ENCODE measurements at places on chromosomes 3 and 15. TPM values are rescaled to one million over a fixed set of nuclear protein-coding genes. Genes with fewer than 3 reads are reported as not detected.

The PDZRN3 gene
- total RNA-seq, result 15.0 TPM

The MUC4 gene
- total RNA-seq, result not detected

The CP gene
- not detected for total RNA-seq

The NMNAT3 gene
- total RNA-seq, result 0.03 TPM

The ACSBG1 gene
- total RNA-seq, result not detected

The PATL2 gene
- total RNA-seq, result not detected

The KLHL40 gene
- not detected for total RNA-seq

The RBP2 gene
- not detected for total RNA-seq

The HGD gene
- total RNA-seq, result 0.22 TPM

The TTC14 gene
- 30.4 TPM for total RNA-seq

The SKOR1 gene
- total RNA-seq, result not detected

GRCh38 chr3:16121391-16121790, 53.1 kb upstream of the GALNT15 start:
- H3K27ac ChIP-seq, result peak overlapping the region; percentile 17
- H3K4me3 ChIP-seq, result no peak overlapping the region

DNA sequence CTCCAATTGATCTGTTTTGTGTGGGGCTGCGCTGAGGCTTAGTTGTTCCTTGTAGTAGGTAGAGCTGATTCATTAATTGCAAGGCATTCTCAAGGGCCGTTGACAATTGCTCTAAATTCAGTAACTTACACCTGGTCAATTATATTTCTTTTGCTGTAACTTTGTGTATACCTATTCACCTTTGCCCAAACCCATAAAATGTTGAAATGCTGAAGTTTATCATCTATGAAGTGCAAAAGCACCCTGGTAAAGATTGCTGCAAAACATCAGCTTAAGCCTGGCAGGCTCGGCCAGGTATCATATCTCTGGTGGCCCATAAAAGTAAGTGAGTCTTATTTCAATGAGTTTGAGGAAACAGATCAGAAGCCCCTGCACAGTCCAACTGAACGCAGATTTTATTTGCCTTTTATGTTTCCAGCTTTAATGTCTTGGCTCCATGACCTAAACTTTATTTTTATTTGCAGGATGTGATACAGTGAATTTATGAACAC, 203.6 kb upstream of the SLCO3A1 start:
- H3K4me1 ChIP-seq, result no peaks in the 10 kb centered on the region
- no peak overlapping the region for H3K27ac ChIP-seq
- H3K4me3 ChIP-seq, result no peak overlapping the region
- no peak for DNase-seq
- no peaks in the 10 kb centered on the region for H3K36me3 ChIP-seq
- peaks cover 1% of the 10 kb centered on the region for H3K27me3 ChIP-seq

- DNase-seq, result no peak
- peaks cover 9% of the 10 kb centered on the region for H3K4me1 ChIP-seq
- H3K4me3 ChIP-seq, result no peak overlapping the region
These were observed 9.2 kb upstream of the EPHA3 start for GRCh38 chr3:89098173-89098572.

GRCh38 chr15:66496951-66497501, 536 bp downstream of the SNAPC5 start:
- H3K4me1 ChIP-seq, result peaks cover 47% of the 10 kb centered on the region
- H3K4me3 ChIP-seq, result peak overlapping the region; percentile 93
- DNase-seq, result no peak
- peaks cover 47% of the 10 kb centered on the region for H3K36me3 ChIP-seq
- peaks cover 20% of the 10 kb centered on the region for H3K27me3 ChIP-seq
- peak overlapping the region; percentile 82 for H3K27ac ChIP-seq

DNA sequence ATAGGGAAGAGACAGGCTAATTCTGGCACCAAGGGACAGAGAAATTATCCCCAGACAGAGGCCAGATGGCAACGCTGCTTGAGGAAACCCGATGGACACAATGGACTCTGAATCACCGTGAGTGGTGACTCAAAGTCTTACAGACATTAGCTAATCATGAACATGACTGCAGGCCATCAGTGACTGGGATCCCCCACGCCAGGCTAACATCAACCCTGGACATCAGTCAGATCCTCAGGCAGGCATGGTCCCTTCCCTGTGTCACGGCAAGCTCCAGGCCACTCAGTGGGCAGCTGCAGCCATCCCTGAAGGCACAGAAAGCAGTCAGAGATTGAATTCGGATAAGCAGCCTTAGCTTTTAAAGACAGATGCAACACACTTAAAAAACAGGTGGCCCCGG, 23.8 kb upstream of the OXTR start:
- DNase-seq, result peak; percentile 79
- no peaks in the 10 kb centered on the region for H3K27me3 ChIP-seq
- H3K36me3 ChIP-seq, result peaks cover 20% of the 10 kb centered on the region
- peak overlapping the region; percentile 85 for H3K27ac ChIP-seq
- peaks cover 32% of the 10 kb centered on the region for H3K4me1 ChIP-seq
- H3K4me3 ChIP-seq, result no peak overlapping the region

DNA sequence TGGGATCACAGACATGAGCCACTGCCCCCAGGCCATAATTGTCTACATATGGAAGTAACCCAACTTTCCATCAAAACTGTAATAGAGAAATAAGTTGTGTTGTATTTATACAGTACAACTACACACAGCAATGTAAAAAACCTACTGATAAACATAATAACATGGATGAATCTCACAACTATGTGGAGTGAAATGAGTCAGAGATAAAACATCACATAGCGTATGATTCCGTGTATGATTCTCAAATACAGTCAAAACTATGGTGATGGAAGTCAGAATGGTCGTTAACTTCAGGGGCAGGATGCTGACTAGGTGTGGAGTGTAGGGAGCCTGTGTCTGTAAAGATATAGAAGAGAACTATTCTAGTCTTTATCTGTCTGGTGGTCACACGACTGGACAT, 332.7 kb upstream of the SLCO3A1 start:
- H3K27ac ChIP-seq, result peak overlapping the region; percentile 78
- peak; percentile 60 for DNase-seq
- H3K36me3 ChIP-seq, result no peaks in the 10 kb centered on the region
- peaks cover 61% of the 10 kb centered on the region for H3K4me1 ChIP-seq
- peak overlapping the region; percentile 31 for H3K4me3 ChIP-seq
- no peaks in the 10 kb centered on the region for H3K27me3 ChIP-seq

DNA sequence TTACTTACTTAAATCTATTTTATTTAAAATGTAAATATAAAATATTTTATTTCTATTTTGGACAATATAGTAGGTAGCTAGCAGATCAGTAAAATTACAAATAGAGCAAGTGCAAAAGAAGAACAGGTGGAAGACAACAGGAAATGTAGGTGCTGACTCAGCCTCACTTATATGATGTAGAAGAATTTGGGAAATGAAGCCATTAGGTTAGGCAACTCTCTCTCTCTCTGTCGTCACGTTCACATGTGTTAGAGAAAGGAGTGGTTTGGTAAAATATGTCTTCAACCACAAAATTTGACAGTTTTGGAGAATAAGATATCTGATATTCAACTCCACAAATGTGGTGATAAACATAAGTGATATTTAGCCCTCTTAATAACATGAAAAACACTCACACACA, 532.5 kb upstream of the KCNMB2 start:
- no peak overlapping the region for H3K27ac ChIP-seq
- DNase-seq, result no peak
- peaks cover 8% of the 10 kb centered on the region for H3K4me1 ChIP-seq
- no peaks in the 10 kb centered on the region for H3K27me3 ChIP-seq
- H3K4me3 ChIP-seq, result no peak overlapping the region
- no peaks in the 10 kb centered on the region for H3K36me3 ChIP-seq

DNA sequence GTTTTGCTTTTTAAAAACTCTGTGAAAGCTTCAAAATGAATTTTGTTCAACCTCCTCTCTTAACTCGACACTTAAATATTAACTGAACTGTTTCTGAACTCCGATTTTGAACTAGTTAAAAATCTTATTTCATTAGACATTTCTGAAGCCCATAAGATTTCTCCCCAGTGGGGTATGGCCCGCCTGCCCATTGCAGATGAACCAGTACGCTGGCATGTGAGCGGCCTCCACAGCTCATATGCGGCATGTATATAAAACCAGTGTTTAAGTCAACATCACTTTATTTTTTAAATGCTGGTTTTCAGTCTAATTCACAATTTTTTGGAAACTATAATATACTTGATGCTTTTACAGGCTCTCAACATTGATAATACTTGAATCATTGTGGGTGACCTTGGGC, 50.2 kb downstream of the CPN2 start:
- H3K27me3 ChIP-seq, result peaks cover 13% of the 10 kb centered on the region
- no peak overlapping the region for H3K4me3 ChIP-seq
- H3K36me3 ChIP-seq, result no peaks in the 10 kb centered on the region
- no peak overlapping the region for H3K27ac ChIP-seq
- no peak for DNase-seq

DNA sequence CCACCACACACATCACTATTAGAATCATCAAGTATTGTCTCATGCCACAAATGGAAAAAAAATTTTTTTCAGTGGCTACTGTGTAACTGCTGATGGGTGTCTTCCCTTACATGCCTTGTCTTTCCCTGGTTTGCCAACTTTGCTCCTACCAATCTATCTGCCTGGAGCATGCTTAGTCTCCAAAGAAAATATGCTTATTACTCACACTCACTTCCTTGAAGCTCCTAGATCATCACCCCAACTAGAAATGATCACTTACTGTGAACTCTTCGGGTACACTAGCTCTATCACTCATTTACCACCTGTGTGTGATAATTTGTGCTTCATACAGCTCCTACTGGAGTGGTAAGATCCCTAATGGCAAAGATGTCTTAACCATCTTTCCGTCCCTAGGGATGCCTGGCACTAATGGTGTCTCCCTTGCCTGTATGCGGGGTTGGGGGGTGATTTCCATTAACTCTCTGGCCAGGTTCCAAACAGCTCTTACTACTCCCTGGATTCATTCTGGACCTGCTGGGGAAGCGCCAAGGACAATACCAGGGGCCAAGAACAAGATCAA, 799 bp downstream of the VPS33B start:
- H3K4me3 ChIP-seq, result peak overlapping the region; percentile 92
- peak overlapping the region; percentile 69 for H3K27ac ChIP-seq
- peaks cover 39% of the 10 kb centered on the region for H3K4me1 ChIP-seq
- peaks cover 4% of the 10 kb centered on the region for H3K36me3 ChIP-seq
- H3K27me3 ChIP-seq, result no peaks in the 10 kb centered on the region
- DNase-seq, result peak; percentile 46

- no peaks in the 10 kb centered on the region for H3K36me3 ChIP-seq
- DNase-seq, result no peak
- H3K27me3 ChIP-seq, result no peaks in the 10 kb centered on the region
- no peak overlapping the region for H3K4me3 ChIP-seq
These were observed 68.3 kb downstream of the SLCO3A1 start for GRCh38 chr15:91921843-91922198.

DNA sequence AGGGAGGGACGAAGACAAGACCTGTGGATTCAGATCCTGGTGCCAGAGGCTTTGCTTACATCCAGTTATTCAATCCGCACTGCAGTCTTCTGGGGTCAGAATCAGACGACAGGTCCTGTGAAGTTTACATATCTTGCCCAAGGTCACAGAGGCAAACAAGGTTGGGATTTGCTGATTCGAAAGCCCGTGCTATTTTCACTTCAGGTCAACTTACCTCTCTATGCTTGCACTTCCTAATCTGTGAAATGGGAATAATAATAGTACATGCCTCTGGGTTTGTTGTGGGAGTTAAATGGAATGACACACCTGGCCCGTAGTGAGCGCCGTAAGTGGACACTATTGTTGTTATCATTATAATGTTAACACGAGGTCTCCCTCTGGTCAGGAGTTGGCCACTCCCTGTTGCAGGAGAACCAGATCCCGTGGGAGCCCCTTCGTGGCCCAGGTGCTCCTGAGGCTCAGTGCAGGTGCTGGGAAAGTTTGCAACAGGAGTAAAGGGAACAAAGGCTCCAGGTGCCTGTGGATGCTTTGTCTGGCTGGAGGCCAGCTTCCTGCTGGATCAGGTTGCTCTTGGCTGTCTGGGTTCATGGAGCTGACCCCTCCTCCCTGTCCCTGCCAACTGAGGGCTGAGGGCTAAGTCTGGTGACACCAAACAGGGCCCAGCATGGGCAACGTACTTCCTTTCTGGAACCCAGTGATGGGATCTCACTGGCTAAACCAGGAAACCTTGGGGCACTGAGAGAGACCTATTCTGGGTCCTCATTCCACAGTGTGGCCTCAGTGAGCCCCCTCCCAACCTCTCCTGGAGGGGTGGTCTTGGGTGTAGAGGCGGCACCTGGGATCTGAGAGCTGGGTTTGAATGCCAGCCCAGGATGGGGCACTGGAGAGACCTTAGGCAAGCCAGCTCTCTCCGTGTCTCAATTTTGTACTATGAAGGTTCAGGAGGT, 40.1 kb upstream of the SEMA4B start:
- H3K4me1 ChIP-seq, result peaks cover 32% of the 10 kb centered on the region
- no peak for DNase-seq
- H3K27me3 ChIP-seq, result no peaks in the 10 kb centered on the region
- no peaks in the 10 kb centered on the region for H3K36me3 ChIP-seq
- no peak overlapping the region for H3K27ac ChIP-seq
- H3K4me3 ChIP-seq, result no peak overlapping the region

GRCh38 chr3:72011485-72011884, 226.5 kb upstream of the PROK2 start:
- peaks cover 49% of the 10 kb centered on the region for H3K4me1 ChIP-seq
- peak; percentile 82 for DNase-seq
- H3K27ac ChIP-seq, result peak overlapping the region; percentile 64
- H3K36me3 ChIP-seq, result peaks cover 10% of the 10 kb centered on the region

GRCh38 chr15:50113187-50113505, 5.9 kb downstream of the ATP8B4 start:
- H3K27ac ChIP-seq, result no peak overlapping the region
- H3K27me3 ChIP-seq, result peaks cover 3% of the 10 kb centered on the region
- H3K36me3 ChIP-seq, result no peaks in the 10 kb centered on the region
- H3K4me3 ChIP-seq, result no peak overlapping the region
- no peak for DNase-seq
- peaks cover 18% of the 10 kb centered on the region for H3K4me1 ChIP-seq

- H3K4me3 ChIP-seq, result no peak overlapping the region
- peaks cover 13% of the 10 kb centered on the region for H3K4me1 ChIP-seq
- H3K27me3 ChIP-seq, result peaks cover 28% of the 10 kb centered on the region
These were observed 49.0 kb downstream of the B3GNT5 start for GRCh38 chr3:183301937-183302580.

DNA sequence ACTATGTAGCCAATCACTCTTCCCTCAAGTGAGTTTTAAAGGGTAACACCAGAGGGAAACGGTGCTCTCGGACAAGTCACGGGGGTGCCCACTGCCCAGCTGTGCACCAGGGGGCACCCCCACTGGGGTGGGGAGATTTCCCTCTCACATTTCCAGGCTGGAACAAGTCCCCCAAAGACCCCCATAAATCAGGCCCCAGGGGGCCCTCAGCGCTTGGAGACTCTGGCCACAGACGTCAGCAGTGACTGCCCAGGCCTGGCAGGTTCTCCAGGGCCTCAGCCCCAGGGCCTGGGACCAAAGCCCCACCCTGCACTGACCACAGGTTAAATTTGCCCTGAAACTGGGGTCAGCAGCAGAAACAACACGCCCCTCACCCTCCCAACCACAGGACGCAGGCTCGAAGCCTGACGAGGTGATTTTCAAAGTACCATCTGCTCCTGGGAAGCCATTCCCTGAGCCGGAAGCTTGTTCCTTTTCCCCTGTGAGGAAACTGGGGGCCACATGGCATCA, 17.0 kb downstream of the XXYLT1 start:
- H3K27me3 ChIP-seq, result no peaks in the 10 kb centered on the region
- no peaks in the 10 kb centered on the region for H3K36me3 ChIP-seq
- peaks cover 36% of the 10 kb centered on the region for H3K4me1 ChIP-seq
